NCI-H1436 (cell line): ENCODE measurements at places on chromosomes 11 and 22.

GRCh38 chr11:26830757-26831156 is 108.9 kb upstream of the SLC5A12 start:
- DNase-seq = no peak

- no peak for DNase-seq
These were observed 53.5 kb downstream of the ENDOD1 start for GRCh38 chr11:95143106-95143681.

DNA sequence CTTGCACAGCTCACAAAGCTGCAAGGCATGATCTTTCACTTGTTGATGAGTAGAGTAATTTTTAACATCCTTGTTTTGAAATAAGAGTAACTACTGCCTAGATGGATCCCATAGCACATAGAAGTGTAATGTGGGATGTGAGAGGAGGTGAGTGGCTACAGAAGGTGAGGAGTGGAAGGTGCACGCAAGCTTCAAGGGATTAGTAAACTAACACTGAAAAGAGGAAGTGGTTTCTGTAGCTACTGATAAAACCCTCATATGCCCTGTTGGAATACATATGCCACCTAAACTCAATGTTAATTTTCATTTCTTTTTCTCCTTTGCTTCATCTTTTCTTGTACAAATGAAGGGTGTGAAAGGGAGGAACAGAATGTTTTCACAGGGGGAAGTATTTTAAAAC is 22.0 kb upstream of the CTSC start:
- DNase-seq = no peak

- DNase-seq = no peak
These were observed 49.7 kb downstream of the ATG16L2 start for GRCh38 chr11:72863916-72864315.

GRCh38 chr11:10496296-10496936 is 41.4 kb downstream of the AMPD3 start:
- DNase-seq = no peak

DNA sequence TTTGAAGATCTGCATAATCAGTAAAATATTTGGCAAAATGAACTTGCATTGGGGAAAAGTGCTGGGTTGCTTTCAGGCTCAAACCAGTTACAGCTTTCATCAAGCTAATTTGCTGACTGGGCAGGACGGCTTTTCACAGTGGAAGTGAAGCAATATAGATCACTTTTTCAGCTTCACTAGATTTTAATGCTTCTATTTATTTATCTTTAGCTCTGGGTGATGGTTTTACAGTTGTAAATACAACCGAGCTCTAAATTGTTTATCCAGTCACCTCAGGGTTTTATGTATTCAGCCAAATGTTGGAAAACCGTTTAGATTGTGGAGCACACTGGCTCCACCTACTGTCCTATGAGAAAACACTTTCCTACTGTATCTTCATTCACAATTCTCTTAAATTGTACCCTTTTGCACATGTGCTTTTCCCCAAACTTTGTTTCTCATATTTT is 58.2 kb downstream of the ACER3 start:
- peak; percentile 33 for DNase-seq

DNA sequence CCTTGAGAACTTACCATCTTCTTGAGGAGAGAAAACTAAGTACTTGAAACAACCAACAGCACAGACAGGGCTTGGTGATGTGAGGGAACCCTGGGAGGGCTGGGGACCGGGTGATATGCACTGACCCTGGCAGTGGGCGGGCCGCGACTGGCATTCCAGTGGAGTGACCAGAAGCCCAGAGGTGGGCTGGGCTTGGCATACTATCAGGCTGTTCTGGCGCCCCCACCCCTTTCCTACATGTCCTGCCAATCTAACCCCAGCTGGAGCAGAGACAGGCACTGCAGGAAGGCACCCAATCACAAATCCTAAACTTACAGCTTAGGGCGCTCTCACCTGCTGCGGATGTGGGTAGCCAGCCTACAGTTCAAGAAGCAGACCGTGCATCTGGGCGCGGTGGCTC is 54.0 kb upstream of the GCAT start:
- no peak for DNase-seq

DNA sequence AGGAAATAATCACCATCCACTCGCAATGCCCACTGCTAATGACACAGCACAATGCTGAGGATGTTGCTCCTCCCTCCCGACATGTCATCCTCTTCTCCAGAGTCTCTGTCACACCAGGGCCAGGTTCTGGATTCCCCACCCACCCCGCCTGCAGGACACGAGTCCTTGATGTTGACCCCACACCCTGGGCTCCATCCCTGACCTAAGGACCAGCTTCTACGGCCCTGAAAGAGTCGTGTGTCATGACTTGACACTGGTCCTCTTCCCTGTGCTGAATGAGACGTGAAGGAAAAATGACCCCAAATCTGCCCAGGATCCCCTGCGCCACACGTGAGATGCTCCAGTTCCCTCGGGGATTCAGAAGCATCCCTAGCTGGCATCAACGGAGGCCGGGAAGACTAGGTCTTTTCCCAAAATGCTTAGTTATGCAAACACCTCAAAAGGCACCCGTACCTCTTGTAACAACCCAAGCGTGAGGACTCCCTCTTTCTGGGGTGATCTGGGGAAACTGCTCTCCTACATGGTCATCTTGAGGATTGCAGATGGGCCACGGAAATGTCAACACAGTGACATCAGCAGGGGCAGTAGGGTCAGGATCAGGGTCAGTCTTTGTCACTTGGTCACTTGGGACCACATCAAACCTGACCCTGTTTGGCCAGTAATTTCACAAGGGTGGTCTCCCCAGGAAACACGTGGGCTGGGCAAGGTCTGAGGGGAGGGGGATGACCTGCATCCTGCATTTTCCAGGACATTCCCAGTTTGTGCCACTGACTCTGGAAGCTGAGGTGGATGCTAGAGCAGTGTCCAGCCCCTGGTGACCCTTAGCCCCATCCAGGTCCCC is 42.0 kb downstream of the IGLL5 start:
- no peak for DNase-seq

DNA sequence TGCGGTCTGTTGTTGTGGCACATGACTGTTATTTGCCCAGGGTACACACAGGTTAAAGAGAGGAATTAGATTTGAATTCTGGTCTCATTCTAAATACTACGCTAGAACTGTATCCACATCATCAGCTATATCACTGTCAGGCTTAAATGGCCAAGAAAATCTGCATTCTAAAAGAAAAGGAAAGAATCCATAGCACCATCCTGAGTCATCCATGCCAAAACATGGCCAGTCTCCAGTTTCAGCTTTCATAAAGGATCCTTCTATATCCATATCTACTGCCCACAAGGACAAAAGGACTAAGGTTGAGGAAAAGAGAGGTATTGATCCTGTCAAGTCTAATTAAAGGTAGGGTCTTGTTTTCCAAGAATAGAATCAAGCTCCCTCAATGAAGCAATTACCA is 73.6 kb upstream of the GDPD4 start:
- no peak for DNase-seq

GRCh38 chr11:133930053-133930766 is 26.6 kb downstream of the IGSF9B start:
- DNase-seq = no peak

DNA sequence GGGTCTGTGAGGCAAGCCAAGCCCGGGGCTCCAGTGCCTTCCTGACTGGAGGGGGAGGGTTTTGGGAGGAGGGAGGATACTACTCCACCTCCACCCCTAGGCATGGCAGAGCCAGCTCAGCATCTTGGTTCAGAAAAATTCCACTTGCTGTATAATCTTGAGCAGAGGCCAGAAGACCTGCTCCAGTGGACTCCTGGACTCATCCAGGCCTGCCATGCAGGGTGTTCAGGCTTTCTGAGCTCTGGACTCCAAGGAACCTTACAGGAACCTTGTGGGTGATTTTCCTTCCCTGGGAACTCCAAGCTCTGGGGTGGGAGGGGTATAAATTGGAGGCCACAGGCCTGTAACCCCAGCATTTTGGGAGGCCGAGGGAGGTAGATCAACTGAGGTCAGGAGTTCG is 9.4 kb downstream of the CSDC2 start:
- no peak for DNase-seq

- no peak for DNase-seq
These were observed 108.7 kb downstream of the CTTN start for GRCh38 chr11:70506986-70507385.

DNA sequence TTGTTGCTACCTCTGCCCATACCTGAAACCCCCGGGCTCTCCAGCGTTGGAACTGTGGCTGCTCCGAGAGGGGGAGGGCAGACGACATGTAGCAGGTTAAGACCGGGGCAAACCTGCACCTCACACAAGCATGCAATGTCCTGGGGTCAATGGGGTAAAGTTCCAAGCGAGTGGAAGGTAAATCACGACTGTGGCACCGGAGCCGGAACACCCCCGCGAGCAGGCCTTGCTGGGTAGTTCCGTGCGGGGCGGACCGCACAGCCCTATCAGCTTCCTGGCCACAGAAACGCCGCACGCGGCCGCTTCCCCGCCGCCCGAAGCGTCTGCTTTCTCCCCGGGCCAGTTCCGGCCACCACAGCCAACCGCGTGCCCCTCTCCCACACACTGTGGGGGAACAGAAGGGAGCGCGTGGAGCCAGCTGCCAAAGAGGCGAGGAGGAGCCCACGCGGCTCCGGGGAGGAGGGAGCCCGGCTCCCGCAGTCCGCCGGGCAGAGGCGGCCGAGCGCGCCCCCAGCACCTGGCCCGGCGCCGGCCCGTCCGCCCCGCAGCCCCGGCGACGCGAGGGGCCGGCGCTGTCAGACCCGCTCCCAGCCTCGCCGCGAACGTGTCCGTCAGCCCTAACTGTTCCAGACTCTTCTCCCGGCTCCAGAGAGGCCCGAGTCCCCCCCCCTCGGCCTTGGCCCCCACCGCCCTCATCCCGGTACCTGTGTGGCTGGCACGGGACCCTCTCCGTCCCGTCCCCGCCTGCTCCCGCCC is 1.6 kb downstream of the SPTBN2 start:
- no peak for DNase-seq

GRCh38 chr11:121508449-121508848 is 55.7 kb upstream of the SORL1-AS1 start:
- no peak for DNase-seq

- no peak for DNase-seq
These were observed 16.8 kb downstream of the TTLL12 start for GRCh38 chr22:43170131-43170480.

DNA sequence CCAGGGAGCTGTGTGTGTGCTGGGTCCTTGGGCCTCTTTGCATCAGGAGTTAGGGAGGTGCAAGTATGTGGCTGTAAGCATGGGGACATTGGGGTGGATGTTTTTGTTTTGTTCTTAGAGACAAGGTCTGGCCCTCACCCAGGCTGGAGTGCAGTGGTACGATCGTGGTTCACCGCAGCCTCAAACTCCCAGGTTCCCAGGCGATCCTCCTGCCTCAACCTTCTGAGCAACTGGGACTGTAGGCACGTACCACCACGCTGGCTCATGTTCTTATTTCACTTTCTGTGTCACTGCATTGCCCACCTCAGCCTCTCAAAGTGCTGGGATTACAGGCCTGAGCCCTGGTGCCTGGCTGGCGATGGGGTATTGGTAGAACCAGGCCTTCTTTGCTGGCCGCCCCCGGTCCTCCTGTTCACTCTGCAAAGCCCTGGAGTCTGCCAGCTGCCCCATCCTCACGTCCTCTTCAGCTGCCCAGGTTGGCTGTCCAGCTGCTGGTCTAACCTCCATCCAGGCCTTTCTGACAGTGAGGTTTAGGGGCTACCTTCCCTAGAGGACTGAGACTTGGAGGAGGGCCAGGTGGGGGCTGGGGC is 851 bp upstream of the GRAMD4 start:
- no peak for DNase-seq

- no peak for DNase-seq
These were observed 10.0 kb downstream of the PRR33 start for GRCh38 chr11:1881442-1882264.

- no peak for DNase-seq
These were observed at the start of gene TCN1 for GRCh38 chr11:59866397-59866796. TCN1 (minus strand) TSS chr11:59866487; CDS start chr11:59866470, 17 bp downstream.
